ENCODE measurements at places on chromosomes 4 and X. TPM values are rescaled to one million over a fixed set of nuclear protein-coding genes. Genes with fewer than 3 reads are reported as not detected.

The COQ2 gene
- total RNA-seq, result 16.4 TPM

The STEEP1 gene
- 31.9 TPM for total RNA-seq

The S100P gene
- total RNA-seq, result not detected

The PCDH19 gene
- 0.88 TPM for total RNA-seq

The MND1 gene
- total RNA-seq, result not detected

The CFI gene
- total RNA-seq, result 31.1 TPM

The HELT gene
- not detected for total RNA-seq

The GABRG1 gene
- under 0.01 TPM for total RNA-seq

The CENPVL2 gene
- not detected for total RNA-seq

The FAM241A gene
- total RNA-seq, result 7.2 TPM

The MAP7D3 gene
- total RNA-seq, result 22.2 TPM

The MAMLD1 gene
- total RNA-seq, result 1.3 TPM

The GPC4 gene
- total RNA-seq, result 8.5 TPM

The SHROOM3 gene
- 59.6 TPM for total RNA-seq

The CLIC2 gene
- total RNA-seq, result 78.3 TPM

The GSPT2 gene
- 4.8 TPM for total RNA-seq

The UGT2A1 gene
- total RNA-seq, result not detected

The ITGB1BP2 gene
- total RNA-seq, result 1.0 TPM

The ADAMTS3 gene
- total RNA-seq, result 4.0 TPM

- H3K27ac ChIP-seq, result no peak overlapping the region
- H3K4me3 ChIP-seq, result no peak overlapping the region
- H3K27me3 ChIP-seq, result no peaks in the 10 kb centered on the region
Observed at GRCh38 chr4:186772936-186773487, 49.4 kb upstream of the FAT1 start.

- no peak overlapping the region for H3K27ac ChIP-seq
- no peaks in the 10 kb centered on the region for H3K36me3 ChIP-seq
- H3K4me1 ChIP-seq, result no peaks in the 10 kb centered on the region
- H3K27me3 ChIP-seq, result no peaks in the 10 kb centered on the region
Observed at GRCh38 chrX:12370497-12370986, 232.3 kb downstream of the FRMPD4 start.

GRCh38 chr4:161444626-161445025 is 719.2 kb downstream of the FSTL5 start:
- no peak overlapping the region for H3K4me3 ChIP-seq
- H3K27ac ChIP-seq, result no peak overlapping the region
- H3K4me1 ChIP-seq, result no peaks in the 10 kb centered on the region

GRCh38 chrX:698206-698605 is 67.6 kb downstream of the SHOX start:
- no peaks in the 10 kb centered on the region for H3K36me3 ChIP-seq
- H3K27me3 ChIP-seq, result no peaks in the 10 kb centered on the region
- no peaks in the 10 kb centered on the region for H3K4me1 ChIP-seq
- no peak for DNase-seq
- no peak overlapping the region for H3K4me3 ChIP-seq

DNA sequence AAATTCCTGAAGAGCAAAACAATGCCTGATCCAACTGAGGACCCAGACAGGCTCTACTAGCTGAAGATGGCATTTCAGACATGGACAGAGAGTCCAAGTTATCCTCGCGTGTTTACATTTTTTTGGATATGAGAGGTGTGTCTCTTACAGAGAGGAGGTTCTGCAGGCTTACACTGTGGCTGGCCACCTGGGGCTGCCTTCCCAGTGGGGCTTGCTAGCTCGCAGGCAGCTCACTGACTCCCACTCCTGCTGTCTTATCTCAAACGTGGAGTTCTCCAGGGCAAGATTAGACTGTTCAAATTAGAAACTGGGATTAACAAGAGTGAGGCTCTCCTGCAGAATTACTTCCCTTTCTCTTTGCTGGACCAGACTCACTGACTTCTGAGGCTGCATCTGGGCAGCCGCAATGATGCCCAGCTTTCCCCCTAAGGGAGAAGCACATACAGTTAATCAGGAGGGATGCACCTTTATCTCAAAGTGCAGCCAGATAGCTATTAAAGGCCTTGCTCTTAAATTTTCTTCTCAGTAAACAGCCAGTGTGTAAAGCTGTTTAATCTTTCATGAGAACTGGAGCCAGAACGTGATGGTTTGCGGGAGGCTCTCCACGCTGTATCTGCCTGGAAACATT is 123.0 kb downstream of the ENPP6 start:
- no peaks in the 10 kb centered on the region for H3K4me1 ChIP-seq
- H3K4me3 ChIP-seq, result no peak overlapping the region
- H3K27me3 ChIP-seq, result no peaks in the 10 kb centered on the region
- no peaks in the 10 kb centered on the region for H3K36me3 ChIP-seq

- H3K4me3 ChIP-seq, result no peak overlapping the region
- DNase-seq, result no peak
- H3K27ac ChIP-seq, result no peak overlapping the region
- peaks cover 3% of the 10 kb centered on the region for H3K4me1 ChIP-seq
Observed at GRCh38 chr4:112951362-112952312, 97.8 kb upstream of the ANK2 start.

DNA sequence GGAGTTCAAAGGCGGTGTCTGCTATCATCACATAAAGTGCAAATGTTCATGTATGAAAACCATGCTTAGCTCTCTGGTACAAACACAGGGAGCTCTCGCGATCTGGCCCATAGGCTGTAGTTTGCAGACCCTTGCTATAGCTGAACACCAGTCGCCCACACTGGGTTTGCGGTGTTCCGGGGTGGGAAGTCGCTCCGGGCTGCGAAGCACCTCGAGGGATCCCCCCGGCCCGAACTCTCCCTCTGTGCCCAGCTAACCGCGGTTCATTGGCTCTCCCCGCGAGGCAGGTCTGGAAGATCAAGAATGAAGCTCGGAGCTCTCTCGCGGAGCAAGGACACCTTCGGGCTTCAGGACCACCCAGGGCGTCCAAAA is 341 bp upstream of the PRPS2 start:
- no peak overlapping the region for H3K27ac ChIP-seq
- H3K4me1 ChIP-seq, result no peaks in the 10 kb centered on the region
- DNase-seq, result no peak
- no peak overlapping the region for H3K4me3 ChIP-seq
- H3K27me3 ChIP-seq, result no peaks in the 10 kb centered on the region
- no peaks in the 10 kb centered on the region for H3K36me3 ChIP-seq

- no peaks in the 10 kb centered on the region for H3K27me3 ChIP-seq
- H3K36me3 ChIP-seq, result no peaks in the 10 kb centered on the region
- no peak overlapping the region for H3K4me3 ChIP-seq
- H3K27ac ChIP-seq, result no peak overlapping the region
- H3K4me1 ChIP-seq, result no peaks in the 10 kb centered on the region
Observed at GRCh38 chr4:135508006-135508714, 1306.6 kb upstream of the PABPC4L start.

DNA sequence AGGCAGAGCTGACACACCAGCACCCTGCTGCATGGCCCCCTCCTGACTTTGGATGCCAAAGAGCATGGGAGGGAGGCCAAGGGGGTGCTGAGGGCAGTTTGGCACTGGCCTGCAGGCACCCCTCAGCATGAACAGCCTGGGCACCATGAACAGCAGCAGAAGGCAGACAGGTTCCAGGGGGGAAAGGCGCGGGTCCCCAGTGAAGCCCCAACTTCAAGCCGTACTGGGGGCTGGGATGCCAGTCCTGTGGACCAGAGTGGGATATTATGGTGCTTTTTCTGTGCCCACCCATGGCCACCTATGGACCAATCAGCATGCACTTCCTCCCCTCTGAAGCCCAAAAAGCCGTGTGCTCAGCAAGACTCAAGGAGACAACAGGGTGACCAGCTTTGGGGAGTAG is 389.9 kb downstream of the TEX13C start:
- H3K27ac ChIP-seq, result no peak overlapping the region
- H3K4me1 ChIP-seq, result no peaks in the 10 kb centered on the region
- no peaks in the 10 kb centered on the region for H3K36me3 ChIP-seq

DNA sequence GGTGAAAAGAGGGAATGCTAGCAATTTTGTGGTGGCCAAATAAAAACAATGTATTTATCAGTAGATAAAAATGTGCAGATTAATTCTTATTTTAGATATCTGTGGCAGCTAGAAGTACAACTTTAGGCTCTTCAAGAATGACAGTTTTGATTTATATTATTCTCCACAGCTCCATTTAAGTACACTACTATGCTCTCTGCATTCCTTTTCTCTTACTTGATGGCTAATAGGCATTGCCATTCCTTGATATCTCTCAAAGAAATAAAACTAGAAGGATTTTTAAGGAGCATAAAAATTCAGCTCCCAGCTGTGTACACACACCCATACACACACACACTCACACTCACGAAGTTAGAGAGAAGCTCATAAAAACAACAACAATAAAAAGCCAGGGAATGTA is 59.4 kb upstream of the H2AZ1 start:
- no peak overlapping the region for H3K27ac ChIP-seq
- H3K36me3 ChIP-seq, result no peaks in the 10 kb centered on the region
- no peak overlapping the region for H3K4me3 ChIP-seq
- no peaks in the 10 kb centered on the region for H3K27me3 ChIP-seq
- H3K4me1 ChIP-seq, result no peaks in the 10 kb centered on the region

- no peaks in the 10 kb centered on the region for H3K36me3 ChIP-seq
- no peaks in the 10 kb centered on the region for H3K27me3 ChIP-seq
- H3K4me3 ChIP-seq, result no peak overlapping the region
- H3K27ac ChIP-seq, result no peak overlapping the region
- no peak for DNase-seq
Observed at GRCh38 chr4:177769155-177769554, 326.9 kb upstream of the AGA start.

DNA sequence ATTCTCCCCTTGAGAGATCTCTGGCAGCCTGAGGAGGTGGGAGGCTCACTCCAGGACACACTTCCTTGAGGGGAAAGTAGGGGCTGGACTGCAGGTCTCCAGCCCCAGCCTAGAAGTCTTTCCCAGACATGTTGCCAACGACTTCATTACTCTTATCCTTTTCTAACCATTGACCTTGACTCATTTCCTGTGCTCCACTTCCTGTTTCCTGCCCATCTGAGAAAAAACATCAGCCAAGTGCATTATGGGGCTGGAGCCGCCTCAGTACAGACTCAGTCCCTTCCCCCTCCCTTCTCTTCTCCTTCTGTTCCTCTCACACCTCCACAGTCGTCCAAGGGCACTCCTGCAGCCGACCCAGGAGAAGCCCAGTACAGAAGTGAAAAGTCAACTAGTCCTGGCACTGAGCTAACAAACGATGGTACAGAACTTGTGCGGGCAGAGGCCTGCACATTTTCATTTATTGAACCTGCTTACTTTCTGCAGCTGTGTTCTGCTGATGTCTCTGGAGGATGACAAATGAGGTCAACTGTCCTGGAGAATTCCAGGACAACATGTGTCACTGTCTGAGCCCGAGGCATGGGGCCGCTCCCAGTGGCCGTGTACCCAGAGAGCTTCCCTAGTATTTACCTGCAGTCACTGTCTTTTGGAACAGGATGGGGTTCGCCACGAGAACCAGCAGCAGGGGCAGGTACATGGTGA is 20.1 kb downstream of the GPR143 start:
- no peaks in the 10 kb centered on the region for H3K4me1 ChIP-seq
- DNase-seq, result no peak
- H3K36me3 ChIP-seq, result no peaks in the 10 kb centered on the region
- no peak overlapping the region for H3K27ac ChIP-seq

GRCh38 chr4:87853108-87853507 is 20.3 kb downstream of the MEPE start:
- no peaks in the 10 kb centered on the region for H3K36me3 ChIP-seq
- no peaks in the 10 kb centered on the region for H3K27me3 ChIP-seq
- no peak overlapping the region for H3K4me3 ChIP-seq
- H3K4me1 ChIP-seq, result peaks cover 5% of the 10 kb centered on the region
- H3K27ac ChIP-seq, result no peak overlapping the region
- no peak for DNase-seq

- no peak overlapping the region for H3K4me3 ChIP-seq
- DNase-seq, result no peak
- peaks cover 45% of the 10 kb centered on the region for H3K36me3 ChIP-seq
Observed at GRCh38 chr4:532588-533317, 33.7 kb downstream of the PIGG start.

DNA sequence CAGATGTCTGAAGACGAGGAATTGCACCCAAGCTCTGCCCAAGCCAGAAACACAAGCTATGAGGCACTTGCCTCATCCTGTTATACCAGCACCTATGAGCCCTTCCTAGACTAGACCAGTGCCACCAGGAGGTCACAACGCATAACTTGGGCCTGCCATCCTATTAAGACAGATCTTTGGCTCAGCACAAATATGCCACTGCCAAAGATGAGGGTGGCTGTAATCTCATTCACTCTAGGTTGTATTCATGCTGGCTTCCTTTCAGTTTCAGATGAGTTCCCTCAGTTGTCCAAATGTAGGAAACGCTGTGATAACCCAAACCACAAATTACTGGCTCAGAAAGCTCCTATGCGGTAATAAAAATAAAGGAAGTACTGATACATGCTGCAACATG is 76.5 kb upstream of the CITED1 start:
- H3K36me3 ChIP-seq, result no peaks in the 10 kb centered on the region
- no peak overlapping the region for H3K4me3 ChIP-seq
- peaks cover 13% of the 10 kb centered on the region for H3K4me1 ChIP-seq
- H3K27me3 ChIP-seq, result no peaks in the 10 kb centered on the region

GRCh38 chr4:159002950-159003349 is 99.9 kb upstream of the RAPGEF2 start:
- H3K4me1 ChIP-seq, result no peaks in the 10 kb centered on the region
- H3K36me3 ChIP-seq, result no peaks in the 10 kb centered on the region
- no peak overlapping the region for H3K4me3 ChIP-seq
- no peak overlapping the region for H3K27ac ChIP-seq
- no peak for DNase-seq

DNA sequence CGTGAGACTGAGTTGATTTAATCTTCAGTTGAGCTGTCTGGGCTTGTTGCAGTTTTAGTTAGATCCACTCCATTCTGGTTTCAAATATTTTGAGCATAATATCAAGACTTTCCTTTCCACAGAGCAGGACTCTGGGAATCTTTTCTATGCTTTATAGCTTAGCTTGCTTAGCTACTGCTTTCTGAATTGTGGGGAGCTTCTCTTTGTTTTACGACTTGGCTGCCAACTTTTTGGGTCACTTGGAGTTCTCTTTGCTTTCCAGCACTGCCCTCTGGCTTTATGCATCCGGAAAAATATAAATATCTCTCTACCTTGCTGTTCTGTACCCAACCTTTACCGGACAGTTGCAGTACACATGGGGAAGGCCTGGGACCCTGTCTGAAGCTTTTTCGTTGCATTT is 292.1 kb downstream of the STIM2 start:
- H3K4me3 ChIP-seq, result no peak overlapping the region
- no peaks in the 10 kb centered on the region for H3K4me1 ChIP-seq
- no peak for DNase-seq
- H3K27me3 ChIP-seq, result no peaks in the 10 kb centered on the region

DNA sequence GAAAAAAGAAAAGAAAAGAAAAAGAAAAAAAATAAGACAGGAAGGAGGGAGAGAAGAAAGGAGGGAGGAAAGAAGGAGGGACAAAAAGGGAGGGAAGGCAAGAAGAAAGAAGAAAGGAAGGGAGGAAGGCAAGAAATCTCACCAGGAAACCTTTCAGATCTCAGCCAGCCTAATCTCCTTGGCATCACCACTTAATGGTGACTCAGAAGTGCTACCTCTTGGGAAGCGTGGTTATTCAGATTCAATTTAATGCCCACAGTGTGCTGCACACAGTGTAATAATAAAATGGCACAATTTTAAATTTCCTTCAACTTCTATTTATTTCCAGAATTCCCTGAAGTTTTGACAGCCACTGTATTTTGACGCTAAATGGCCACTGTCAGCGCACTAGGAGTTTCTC is 50.3 kb downstream of the DKK2 start:
- no peak overlapping the region for H3K27ac ChIP-seq
- no peak for DNase-seq
- no peaks in the 10 kb centered on the region for H3K27me3 ChIP-seq
- H3K4me3 ChIP-seq, result no peak overlapping the region
- H3K4me1 ChIP-seq, result no peaks in the 10 kb centered on the region
- H3K36me3 ChIP-seq, result no peaks in the 10 kb centered on the region

Measured in thyroid gland (tissue), 4 donors.